MCF 10A (cell line): ENCODE measurements at places on chromosomes 3 and 15. TPM values are rescaled to one million over a fixed set of nuclear protein-coding genes. Genes with fewer than 3 reads are reported as not detected.

GRCh38 chr3:155024006-155024638, 56.0 kb upstream of the MME start:
- no peak overlapping the region for H3K27ac ChIP-seq
- H3K4me3 ChIP-seq: no peak overlapping the region
- H3K4me1 ChIP-seq: peaks cover 16% of the 10 kb centered on the region
- DNase-seq: no peak
- no peaks in the 10 kb centered on the region for H3K27me3 ChIP-seq

GRCh38 chr15:73954188-73955145, 28.2 kb downstream of the LOXL1 start:
- no peak overlapping the region for H3K27ac ChIP-seq
- no peak overlapping the region for H3K4me3 ChIP-seq
- H3K27me3 ChIP-seq: no peaks in the 10 kb centered on the region
- peaks cover 34% of the 10 kb centered on the region for H3K4me1 ChIP-seq

DNA sequence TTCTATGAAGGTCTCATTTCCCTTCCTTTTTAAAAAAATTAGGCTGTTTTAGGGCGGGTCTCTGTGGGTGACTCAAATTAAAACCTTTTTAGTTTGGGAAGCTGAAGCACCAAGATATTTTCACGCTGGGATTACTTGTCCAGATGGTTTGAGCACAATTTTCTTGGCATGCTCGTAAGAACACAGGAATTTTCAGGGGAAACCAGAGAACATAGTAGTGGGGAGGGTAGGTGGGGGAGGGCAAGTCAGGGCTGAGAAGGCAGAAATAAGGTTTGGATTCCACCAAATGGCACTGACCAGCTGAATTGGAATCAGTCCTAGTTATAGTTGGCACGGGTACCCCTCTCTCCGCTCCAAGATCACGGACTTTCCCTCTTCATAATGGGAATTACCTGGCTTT, 97.3 kb upstream of the LRIG1 start:
- H3K4me3 ChIP-seq: no peak overlapping the region
- no peak overlapping the region for H3K27ac ChIP-seq
- no peaks in the 10 kb centered on the region for H3K36me3 ChIP-seq
- no peaks in the 10 kb centered on the region for H3K27me3 ChIP-seq
- DNase-seq: peak; percentile 45
- H3K4me1 ChIP-seq: peaks cover 13% of the 10 kb centered on the region

- H3K4me1 ChIP-seq: no peaks in the 10 kb centered on the region
- no peak overlapping the region for H3K27ac ChIP-seq
- no peaks in the 10 kb centered on the region for H3K27me3 ChIP-seq
- DNase-seq: no peak
- H3K36me3 ChIP-seq: no peaks in the 10 kb centered on the region
Observed at GRCh38 chr3:110181226-110181625, 843.9 kb upstream of the DPPA4 start.

RAMAC gene
- 21.0 and 25.6 TPM in 2 replicates for total RNA-seq

GRCh38 chr15:35583863-35584528, 38.0 kb upstream of the DPH6 start:
- no peak for DNase-seq
- H3K27ac ChIP-seq: no peak overlapping the region
- H3K4me3 ChIP-seq: no peak overlapping the region
- H3K36me3 ChIP-seq: no peaks in the 10 kb centered on the region

DNA sequence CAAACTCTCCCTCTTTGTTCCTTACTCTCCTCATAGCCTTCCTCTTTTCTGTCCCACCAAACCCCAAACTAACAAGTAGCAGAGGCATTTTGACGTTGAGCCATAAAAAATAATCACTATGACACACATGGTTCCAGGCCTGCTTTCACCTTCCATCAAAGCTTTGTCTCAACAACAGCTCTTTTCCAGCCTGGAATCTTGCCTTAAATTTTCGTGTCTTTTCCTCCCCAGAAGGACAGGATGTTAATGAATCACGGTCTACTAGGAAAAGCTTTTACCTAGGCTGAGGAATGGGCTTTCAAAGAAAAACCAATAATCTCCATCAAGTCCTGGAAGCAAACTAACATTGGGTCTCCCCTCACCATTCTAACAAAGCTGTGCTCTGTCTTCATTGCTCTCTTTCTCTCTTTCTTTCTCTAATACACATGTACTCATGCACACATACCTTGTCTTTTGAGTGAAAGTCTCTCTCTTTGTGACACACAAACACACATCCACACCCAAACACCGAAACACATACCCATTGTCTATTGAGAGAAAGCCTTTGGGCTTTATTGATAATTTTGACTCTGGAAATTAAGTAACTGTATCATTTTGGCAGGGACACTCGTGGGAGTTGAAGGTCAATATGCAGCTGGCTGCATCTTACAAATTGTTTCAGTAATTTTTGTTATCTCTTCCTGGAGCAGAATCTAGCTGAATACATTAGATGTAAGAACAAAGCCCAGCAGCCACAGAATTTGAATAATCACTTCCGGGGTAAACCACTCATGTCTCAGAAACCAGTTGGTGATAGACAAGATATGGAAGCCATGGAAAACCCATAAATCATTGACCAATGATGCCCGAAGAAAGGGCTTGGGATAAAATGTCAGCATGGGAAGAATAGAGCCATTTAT, 107.4 kb upstream of the SLC4A7 start:
- no peaks in the 10 kb centered on the region for H3K36me3 ChIP-seq
- H3K4me1 ChIP-seq: peaks cover 24% of the 10 kb centered on the region
- DNase-seq: no peak
- H3K4me3 ChIP-seq: no peak overlapping the region
- H3K27me3 ChIP-seq: no peaks in the 10 kb centered on the region

- no peaks in the 10 kb centered on the region for H3K4me1 ChIP-seq
- no peaks in the 10 kb centered on the region for H3K27me3 ChIP-seq
- H3K4me3 ChIP-seq: no peak overlapping the region
- H3K36me3 ChIP-seq: no peaks in the 10 kb centered on the region
- DNase-seq: no peak
- H3K27ac ChIP-seq: no peak overlapping the region
Observed at GRCh38 chr15:23566071-23566554, 639 bp downstream of the MKRN3 start.

- no peak overlapping the region for H3K4me3 ChIP-seq
- peaks cover 12% of the 10 kb centered on the region for H3K36me3 ChIP-seq
- H3K4me1 ChIP-seq: no peaks in the 10 kb centered on the region
Observed at GRCh38 chr3:60238550-60238949, 1012.7 kb downstream of the FHIT start.

DNA sequence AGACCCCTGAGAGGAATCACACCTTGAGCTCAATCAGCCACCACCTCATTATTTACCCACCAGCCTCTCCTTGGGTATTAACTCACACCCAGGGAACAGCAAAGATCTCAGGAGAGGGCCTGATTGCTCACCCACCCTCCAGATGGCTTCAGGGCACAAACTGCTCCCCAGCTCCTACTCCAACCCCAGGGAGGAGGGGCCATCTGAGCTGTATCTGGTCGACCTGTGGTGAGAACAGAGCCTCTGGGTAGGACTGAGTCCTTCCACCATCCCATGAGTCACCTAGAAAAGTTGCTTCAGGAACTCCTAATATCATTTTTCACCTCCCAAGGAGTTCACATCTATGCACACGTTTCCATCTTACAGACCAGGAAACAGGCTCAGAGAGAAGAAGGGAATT, 44.8 kb upstream of the HES1 start:
- peak; percentile 100 for DNase-seq
- peak overlapping the region; percentile 87 for H3K27ac ChIP-seq
- peaks cover 25% of the 10 kb centered on the region for H3K4me1 ChIP-seq
- H3K4me3 ChIP-seq: peak overlapping the region; percentile 47
- H3K36me3 ChIP-seq: no peaks in the 10 kb centered on the region
- no peaks in the 10 kb centered on the region for H3K27me3 ChIP-seq

DNA sequence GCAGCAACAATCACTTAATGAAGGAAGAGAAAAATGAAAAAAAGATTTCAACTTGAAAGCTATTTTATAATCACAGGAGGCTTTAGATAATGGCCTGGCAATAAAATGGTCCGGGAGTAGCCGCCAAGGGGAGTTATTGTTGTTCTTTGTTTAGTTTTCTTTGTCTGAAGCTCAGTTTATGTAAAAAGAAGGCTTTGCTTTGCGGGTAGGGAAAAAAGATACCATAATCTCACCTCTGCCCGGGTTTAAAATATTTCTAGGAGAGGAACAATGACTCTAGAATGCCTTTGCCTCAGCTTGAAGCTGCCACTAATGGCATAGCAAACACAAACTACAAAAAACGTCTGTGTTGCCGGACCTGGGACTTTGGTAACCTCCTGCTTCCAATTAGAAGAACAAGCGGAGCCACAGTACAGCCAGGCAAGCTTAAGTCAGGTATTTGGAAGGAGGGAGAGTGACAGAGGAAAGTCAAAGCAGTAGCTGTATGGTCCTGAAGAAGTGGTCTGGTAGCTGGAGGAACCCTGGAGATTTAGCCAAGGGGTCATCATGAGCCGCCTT, 764.5 kb downstream of the TUSC7 start:
- no peak overlapping the region for H3K27ac ChIP-seq
- no peaks in the 10 kb centered on the region for H3K4me1 ChIP-seq
- DNase-seq: no peak
- H3K4me3 ChIP-seq: no peak overlapping the region
- no peaks in the 10 kb centered on the region for H3K27me3 ChIP-seq

- H3K4me1 ChIP-seq: peaks cover 14% of the 10 kb centered on the region
- no peak overlapping the region for H3K27ac ChIP-seq
- no peak for DNase-seq
- H3K27me3 ChIP-seq: no peaks in the 10 kb centered on the region
- no peak overlapping the region for H3K4me3 ChIP-seq
Observed at GRCh38 chr15:66724732-66725463, 22.9 kb downstream of the SMAD6 start.

NR2F2 gene
- total RNA-seq: 9.6 and 10.9 TPM in 2 replicates

ZIC1 gene
- not detected in 2 replicates for total RNA-seq

COL6A6 gene
- total RNA-seq: not detected in 2 replicates

DNA sequence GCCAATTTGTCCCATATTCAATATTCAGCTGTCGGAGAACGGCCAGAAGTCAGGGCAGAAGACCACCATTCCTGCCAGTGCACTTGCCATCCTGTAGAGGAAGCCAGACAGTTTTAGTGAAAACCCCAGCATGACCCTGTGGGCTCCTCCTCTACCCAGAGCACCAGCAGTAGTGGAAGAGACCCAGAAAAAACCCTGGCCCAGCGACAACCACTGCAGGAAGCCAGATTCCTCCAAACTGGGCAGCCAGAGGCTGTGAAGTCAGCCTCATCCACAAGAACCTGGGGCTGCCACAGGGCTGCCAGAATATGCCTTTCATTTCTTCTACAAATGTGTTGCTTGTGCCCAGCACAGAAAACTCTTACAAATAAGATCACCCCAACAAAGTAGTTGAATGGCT, 67.3 kb downstream of the HMCES start:
- H3K27ac ChIP-seq: no peak overlapping the region
- no peak for DNase-seq
- H3K27me3 ChIP-seq: peaks cover 12% of the 10 kb centered on the region
- no peaks in the 10 kb centered on the region for H3K36me3 ChIP-seq
- H3K4me1 ChIP-seq: no peaks in the 10 kb centered on the region

- no peak for DNase-seq
- no peaks in the 10 kb centered on the region for H3K27me3 ChIP-seq
- no peaks in the 10 kb centered on the region for H3K36me3 ChIP-seq
- no peak overlapping the region for H3K27ac ChIP-seq
- H3K4me1 ChIP-seq: no peaks in the 10 kb centered on the region
Observed at GRCh38 chr15:87300146-87300545, 956.4 kb downstream of the NTRK3 start.
